GM12878 (cell line): ENCODE measurements at places on chromosomes 12 and 14. TPM values are rescaled to one million over a fixed set of nuclear protein-coding genes. Genes with fewer than 3 reads are reported as not detected.

The EFS gene
- total RNA-seq: 0.08 TPM in 1 of 2 replicates, not detected in the other

- DNase-seq: no peak
These were observed 53.9 kb downstream of the TMEM260 start for GRCh38 chr14:56633544-56633943.

DNA sequence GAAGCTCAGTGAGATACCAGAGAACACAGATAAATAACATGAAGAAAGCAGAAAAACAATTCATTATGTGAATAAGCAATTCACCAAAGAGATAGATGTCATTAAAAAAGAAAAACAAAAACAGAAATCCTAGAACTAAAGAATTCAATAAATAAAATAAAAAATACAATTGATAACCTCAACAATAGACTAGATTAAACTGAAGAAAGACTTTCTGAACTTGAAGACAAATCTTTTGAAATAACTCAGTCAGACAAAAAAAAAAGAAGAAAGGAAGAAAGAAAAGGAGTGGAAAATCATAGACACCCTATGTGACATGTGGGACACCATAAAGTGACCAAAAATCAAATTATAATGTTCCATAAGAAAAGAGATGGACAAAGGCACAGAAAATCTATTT is 14.0 kb upstream of the SLC38A1 start:
- DNase-seq: no peak

DNA sequence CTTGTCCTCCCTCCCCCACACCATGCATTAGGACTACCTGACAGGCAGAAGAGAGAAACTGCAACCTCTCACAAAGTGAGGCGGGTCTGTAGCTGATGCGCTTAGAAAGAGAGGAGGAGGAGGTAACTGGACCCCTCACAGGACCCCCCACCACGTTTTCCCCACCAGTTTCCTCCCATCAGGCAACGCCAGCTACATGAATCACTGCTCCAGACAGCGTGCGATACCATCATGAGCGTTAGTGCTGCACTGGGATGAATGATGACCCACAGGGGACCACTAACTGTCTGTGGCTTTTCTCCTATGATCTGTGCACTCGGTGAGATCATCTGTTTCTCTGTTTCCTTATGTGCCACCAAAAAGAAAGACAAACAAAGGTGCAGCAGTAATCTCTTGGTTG is 77.7 kb downstream of the KCNK10 start:
- DNase-seq: no peak

GRCh38 chr12:43586646-43587245 is 34.7 kb upstream of the ADAMTS20 start:
- no peak for DNase-seq
